ENCODE measurements at places on chromosomes 1 and 21.
A peak's percentile ranks its signal among the peaks of the same experiment; 100 is the strongest.

DNA sequence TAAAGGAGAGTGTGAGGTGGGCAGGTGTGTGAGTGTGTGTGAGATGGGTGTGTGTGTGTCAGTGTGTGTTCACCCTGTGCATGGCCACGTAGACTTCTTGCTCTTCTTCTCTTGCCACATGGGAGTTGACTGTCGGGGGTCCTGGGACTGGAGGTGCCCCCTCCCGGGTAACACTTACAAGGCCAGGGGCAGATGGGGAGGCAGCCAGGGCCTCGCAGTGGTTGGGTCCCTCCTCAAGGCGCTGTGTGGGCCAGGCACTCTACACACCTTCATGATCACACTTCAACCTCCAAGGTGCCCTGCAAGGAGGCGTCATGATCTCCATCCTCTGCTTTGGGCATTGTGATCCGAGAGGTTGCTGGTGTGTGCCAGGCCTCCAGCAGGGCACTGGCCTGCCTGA lies 2.3 kb downstream of the PLA2G2F start:
- no peak for DNase-seq

DNA sequence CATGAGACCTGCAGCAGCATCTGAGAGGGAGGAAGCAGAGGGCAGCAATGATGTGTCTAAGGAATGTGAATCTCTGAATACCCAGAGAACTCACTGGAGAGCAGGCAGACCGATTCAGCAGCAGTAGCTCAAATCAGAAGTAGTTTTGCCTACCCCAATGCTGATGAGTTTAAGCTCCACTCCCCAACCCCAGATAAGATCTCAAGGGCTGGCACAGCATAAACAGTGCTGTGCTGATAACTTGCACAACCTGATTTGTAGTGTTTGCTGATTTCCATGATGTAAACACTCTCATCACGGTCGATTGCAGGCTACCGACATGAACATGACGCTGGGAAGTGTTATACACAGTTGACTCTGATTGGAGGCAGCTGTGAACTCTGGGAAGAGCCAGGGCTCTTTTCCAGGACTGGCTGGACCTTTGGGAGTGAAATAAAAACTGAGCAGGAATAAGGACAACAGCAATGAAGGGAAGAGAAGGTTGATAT lies 11.2 kb upstream of the HMGCS2 start:
- DNase-seq: no peak

- DNase-seq: no peak
Observed at GRCh38 chr1:30668024-30668423, 55.4 kb downstream of the MATN1 start.

DNA sequence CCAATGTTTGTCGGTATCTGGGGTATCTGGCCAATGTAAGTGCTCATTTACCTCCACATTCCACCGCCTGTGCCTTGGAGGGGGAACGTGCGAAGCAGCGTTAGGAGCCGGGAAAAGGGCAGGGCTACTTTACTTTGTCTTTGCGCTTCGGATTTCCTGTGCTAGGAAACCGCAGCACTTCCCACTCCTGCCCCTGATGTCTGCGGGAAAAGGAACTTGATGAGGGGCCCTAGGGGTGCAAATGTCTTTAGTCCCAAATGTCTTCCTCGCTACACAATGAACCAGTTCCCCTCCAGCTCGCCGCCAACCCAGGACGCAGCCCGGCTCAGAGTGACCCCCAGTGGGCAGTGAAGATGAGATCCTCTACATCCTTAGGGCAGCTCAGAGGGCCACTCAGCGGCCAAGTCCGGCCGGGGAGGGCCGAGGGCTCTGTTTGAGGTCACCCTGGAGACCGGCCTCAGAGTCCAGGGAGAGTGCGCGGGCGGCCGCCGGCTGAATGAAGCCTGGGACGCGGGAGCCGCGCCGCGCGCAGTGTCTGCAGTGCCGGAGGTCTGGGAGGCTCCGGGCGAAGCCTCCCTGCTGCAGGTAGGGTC lies at the start of gene DYNLT5:
TSS of gene DYNLT5 (plus strand) at position 460 of the 593 bp plus-strand sequence. CDS start 2,200 bp downstream, outside the sequence.
- DNase-seq: no peak

GRCh38 chr1:168110896-168111545 lies 25.7 kb downstream of the GPR161 start:
- DNase-seq: no peak

DNA sequence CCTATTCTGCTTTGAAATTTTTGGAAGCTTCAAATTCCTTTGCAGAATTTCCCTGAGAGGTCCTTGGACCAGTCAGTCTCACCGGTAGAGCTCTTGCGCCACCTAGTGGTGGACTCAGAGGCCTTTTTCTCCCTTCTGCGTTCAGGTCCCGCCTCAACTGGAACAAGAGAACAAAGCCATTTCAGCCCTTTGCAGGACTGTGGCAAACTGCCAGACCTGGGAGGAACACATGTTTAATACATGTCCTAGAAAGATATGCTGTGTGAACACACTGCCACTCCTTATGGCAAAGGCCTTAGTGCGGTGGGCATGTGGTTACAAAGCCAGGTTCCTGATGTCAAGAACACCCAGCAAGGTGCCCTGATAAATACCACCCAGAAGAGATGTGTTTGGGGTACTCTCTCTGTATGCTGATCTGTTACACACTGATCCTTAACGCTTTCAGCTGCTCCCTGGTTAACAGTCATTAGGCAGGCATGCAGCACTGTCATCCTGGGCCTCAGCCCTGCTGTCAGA lies 82.2 kb upstream of the SSX2IP start:
- peak; percentile 30 for DNase-seq

DNA sequence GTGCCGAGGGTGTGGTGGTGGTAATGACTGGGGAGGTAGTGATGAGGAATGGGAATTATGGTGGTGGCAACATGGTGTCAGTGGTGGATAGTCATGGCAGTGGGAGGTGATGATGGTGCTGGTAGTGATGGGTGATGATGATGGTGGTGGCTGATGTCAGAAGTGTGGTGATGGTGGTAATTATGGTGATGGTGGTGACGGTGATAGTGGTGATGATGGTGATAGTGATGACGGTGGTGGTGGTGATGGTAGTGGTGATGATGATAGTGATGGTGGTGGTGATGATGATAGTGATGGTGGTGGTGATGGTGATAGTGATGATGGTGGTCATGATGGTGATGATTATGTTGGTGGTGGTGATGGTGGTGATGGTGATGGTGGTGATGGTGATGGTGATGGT lies 162.8 kb downstream of the NPHP4 start:
- DNase-seq: no peak

DNA sequence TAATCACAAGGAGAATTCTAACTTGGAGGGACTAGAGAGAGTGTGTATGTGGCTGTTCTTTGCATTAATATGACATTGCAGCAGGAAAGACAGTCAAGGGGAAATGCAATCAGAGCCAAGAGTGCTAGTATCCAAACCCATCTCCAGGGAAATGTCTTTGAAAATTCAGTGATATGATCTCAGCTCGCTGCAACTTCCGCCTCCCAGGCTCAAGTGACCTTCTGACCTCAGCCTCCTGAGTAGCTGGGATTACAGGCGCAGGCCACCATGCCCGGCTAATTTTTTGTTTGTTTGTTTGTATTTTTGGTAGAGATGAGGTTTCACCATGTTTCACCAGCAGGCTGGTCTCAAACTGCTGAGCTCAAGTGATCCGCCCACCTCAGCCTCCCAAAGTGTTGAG lies 16.3 kb downstream of the VASH2 start:
- DNase-seq: no peak

DNA sequence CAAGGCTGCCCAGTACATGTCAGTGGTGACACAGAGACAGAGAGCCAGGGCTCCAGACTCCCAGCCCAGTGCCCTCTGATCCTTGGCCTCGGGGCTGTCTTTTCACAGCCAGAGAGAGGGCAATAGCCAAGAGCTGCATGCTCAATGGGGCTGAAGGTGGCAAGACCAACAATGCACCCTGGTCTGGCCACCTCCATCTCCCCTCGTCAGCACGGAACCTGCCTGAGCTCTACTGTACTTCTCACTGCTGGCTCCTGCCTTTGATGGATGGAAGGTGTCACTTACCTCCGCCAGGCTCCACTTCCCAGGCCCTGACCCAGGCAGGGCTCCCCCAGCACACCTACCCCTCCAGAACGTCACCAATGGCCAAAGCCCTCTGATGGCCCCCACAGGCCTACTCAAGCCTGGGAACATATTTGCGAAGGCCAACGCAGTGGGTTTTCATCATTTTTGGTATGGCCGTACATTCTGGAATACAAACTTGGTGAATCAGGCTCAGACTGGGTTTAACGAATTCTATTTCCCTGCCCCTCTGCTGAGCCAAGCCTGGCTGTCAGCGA lies 88.1 kb downstream of the DMRTB1 start:
- DNase-seq: no peak

- DNase-seq: peak; percentile 2
Observed at GRCh38 chr1:177945943-177946650, 23.8 kb downstream of the SEC16B start.

GRCh38 chr1:112708002-112708448 lies 1.1 kb upstream of the RHOC start:
- no peak for DNase-seq

- DNase-seq: no peak
Observed at GRCh38 chr1:68254667-68255226, 22.4 kb upstream of the WLS start.

- no peak for DNase-seq
Observed at GRCh38 chr1:158067662-158068061, 74.2 kb downstream of the KIRREL1 start.

DNA sequence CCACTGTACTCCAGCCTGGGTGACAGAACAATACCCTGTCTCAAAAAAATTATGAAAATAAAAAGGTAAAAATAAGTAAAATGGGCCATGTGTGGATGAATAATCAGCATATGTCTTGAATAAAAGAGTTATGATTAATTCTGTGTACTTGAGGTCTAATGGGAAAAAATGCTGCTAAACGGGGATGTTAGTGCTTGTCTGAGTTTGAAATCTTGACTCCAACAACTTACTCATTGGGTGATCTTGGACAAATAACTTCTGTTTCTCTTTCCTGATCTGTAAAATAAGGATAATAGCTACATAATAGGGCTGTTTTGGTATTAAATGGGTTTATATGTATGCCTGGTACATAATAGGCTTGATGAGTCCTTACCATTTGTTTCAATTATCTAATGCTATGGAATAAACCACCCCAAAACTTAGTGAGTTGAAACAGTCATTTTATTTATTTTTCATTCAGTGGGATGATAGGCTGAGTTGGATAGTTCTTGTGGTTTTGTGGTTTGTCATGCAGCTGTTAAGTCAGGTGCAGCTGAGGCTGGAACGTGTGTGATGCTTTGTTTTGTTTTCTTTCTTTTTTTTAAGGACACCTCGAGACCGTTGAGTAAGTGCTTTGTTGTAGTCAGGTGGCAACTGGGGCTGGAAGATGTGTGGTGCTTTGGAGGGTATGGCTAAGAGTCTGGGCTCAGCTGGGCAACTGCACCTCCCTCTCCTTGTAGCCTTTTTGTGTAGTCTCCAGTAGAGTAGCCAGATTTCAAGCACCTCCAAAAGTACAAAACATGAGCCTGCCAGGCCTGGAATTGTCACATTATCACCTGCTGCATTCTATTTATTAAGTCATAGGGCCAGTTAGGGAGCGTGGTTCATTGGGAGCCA lies 4.9 kb downstream of the MDM4 start:
- no peak for DNase-seq

- DNase-seq: no peak
Observed at GRCh38 chr1:67618285-67619018, 66.5 kb upstream of the GADD45A start.

GRCh38 chr21:24436236-24436635 lies 1171.0 kb downstream of the MRPL39 start:
- DNase-seq: no peak

- no peak for DNase-seq
Observed at GRCh38 chr1:145926686-145927062, 610 bp downstream of the RBM8A start.

DNA sequence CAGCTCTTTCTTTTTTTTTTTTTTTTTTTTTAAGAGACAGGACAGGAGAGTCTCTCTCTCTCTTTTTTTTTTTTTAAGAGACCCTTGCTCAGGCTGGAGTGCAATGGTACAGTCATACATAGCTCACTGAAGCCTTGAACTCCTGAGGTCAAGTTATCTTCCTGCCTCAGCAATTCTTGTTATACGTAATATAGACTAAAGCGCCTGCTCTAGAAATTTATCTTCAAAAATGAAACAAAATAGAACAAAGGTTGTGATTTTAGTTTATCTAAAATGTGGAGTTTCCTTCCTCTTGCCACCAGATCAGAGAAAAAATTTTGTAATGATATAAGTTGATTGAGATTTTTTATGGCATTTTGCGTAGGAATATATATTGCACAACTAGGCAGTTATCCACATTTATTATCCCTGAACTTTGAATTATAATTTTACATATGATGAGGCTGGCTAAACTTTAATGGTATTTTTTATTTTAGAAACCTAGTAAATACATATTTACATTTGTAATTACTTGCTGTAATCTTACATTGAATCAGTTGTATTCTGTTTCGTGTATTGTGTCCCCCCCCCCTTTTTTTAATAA lies 44.2 kb downstream of the MTF2 start:
- no peak for DNase-seq

DNA sequence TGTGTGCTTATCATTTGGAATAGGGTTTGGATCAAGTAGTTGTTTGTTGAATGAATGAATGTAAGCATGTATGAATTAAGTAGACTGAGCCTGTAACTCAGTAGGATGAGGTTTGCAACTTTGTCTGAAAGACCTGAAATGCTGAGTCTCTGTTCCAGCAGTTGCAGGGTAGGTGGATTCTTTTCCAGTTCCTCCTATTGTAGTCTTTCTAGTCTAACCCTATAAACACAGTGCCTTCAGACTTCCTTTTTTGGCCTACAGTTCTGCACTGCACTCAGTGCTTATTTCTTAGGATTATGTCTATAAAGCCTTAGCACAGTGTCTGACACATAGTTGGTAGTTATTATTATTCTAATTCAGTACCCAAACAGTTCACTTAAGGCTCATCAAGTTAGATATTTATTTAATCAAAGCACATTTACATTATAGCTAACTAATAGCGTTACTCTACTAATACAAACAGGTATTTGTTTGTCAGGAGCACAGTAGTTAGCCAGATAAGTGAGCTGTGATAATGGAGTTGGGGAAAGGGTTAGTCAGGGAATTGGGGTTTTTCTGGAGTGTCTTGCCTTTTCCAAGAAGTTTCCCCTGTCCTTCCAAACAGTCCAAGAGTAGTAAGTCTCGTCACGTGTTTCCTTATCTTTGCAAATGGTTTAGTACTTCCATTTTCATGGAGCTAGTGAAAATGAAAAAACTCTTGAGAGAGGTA lies 45.0 kb downstream of the ABCD3 start:
- no peak for DNase-seq

GRCh38 chr1:3410142-3410925 lies 44.1 kb upstream of the ARHGEF16 start:
- no peak for DNase-seq

- no peak for DNase-seq
Observed at GRCh38 chr1:92708368-92708950, 76.4 kb downstream of the EVI5 start.

DNA sequence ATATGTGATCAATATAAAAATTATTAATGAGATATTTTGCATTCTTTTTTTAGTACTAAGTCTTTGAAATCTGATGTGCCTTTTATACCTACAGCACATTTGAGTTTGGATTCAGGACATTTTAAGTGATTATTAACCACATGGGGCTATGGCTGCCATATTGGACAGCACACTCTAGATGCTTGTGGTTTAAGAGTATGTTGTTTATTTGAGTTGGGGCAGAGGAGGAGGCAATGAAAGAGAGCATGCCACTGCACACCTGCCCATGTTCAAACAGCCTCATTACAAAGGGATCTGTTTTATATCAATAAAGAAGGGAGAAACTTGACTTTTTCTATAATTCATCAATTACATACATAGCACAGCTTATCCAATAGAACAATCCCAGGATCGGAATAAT lies 99.4 kb upstream of the EDEM3 start:
- DNase-seq: no peak
